ENCODE measurements at places on chromosomes 13 and 19.
A peak's percentile ranks its signal among the peaks of the same experiment; 100 is the strongest.

DNA sequence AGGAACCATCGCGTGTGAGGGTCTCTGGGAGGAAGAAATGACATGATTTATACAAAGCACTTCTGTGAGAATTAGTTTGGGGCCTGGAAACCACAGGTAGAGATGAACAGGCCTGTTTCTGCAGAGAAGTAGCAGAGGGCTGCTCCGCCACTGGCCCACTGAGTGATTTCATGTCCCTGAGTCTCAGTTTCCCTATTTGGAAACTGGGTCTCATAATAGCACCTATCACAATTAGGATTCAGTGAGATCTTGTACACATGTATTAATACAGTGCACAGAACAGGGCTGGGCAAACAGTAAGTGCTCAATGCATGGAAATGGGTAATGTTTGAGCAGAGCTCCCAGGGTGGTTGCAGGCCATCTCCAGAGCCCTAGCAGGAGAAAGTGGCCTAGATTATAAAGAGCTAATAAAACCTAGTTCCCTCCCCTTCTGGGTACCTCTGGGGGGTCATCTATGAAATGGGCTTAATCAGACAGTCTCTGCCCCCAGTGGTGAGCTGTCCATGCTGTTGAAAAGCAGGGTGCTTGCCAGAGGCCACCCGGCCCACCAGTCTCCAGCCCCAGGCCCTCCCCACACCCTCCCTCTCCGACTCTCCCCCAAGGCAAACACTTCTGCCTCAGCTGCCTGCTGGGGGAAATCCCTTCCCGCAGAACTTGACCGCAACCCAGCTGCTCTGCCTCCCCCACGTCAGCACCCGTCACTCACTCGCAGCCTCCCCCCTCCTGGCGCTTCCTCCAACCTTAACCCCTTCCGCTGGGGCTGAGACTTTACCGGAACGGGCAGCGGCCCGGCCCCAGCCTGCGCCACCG, 4.5 kb downstream of the BCL3 start:
- peak; percentile 93 for DNase-seq

GRCh38 chr19:51365211-51365964, 800 bp downstream of the ETFB start:
- DNase-seq = peak; percentile 34

GRCh38 chr19:18915639-18916038, 3.5 kb downstream of the COPE start:
- DNase-seq = peak; percentile 20

GRCh38 chr19:33631609-33631973, 9.8 kb downstream of the CHST8 start:
- no peak for DNase-seq

DNA sequence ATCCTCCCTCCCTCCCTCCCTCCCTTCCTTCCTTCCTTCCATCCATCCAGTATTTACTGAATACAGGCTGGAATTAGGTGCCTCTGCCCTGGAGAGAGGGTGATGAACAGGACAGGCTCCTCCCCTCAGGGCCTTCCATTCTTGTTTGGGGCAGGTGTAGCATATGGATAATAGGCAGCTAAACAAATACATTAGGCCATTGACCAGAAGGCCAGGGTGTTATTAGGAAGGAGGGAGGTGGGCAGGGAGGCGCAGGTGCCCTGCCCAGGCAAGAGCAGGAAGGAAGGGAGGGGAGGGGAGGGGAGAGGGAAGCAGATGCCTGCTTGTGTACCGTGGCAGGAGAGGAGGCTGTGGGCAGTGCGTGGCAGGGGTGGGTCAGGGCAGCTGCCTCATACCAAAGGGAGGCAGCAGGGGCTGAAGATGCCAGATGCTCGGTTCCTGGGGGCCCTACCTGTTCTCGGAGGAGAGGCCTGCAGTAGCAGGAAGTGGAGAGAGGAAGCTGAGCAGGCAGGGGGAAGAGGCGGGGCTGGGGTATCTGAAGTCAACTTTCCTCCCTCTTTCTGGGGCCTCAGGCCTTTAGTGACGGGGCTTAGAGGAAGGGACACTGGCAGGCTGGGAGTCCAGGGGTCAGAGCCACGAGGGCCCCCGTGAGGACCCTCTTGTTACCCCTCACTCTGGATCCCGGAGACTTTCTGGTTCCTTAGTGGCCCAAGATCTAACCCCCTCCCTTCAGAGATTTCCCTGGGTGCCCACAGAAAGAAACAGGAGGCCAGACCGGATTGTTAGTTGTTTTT, at the start of gene RINL:
RINL (minus strand) TSS at position 495 of the 794 bp plus-strand sequence. CDS start 1,533 bp downstream, outside the sequence.
- DNase-seq = no peak

DNA sequence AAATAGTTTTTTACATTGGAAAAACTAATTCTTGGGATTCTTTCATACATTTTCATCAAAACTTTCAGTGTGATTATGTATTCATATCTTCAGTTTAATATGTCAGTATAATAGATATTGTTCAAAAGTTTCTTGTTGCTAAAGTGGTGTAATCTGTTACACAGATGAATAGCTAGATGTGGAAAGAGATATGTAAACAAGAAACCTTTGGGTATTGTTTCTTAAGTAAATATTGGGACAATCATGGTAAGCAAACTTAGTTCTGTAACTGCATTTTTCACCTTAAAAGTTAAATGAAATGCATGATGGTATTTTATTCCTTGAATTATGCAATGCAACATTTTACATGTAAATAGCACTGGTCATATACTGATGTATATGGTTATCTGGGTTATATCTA, 12.2 kb downstream of the ABHD13 start:
- no peak for DNase-seq

GRCh38 chr19:28531979-28532378, 681.0 kb downstream of the UQCRFS1 start:
- no peak for DNase-seq

GRCh38 chr13:82206241-82206640, 1676.0 kb downstream of the SLITRK1 start:
- no peak for DNase-seq

GRCh38 chr13:100637796-100638195, 36.8 kb downstream of the TMTC4 start:
- DNase-seq = no peak

DNA sequence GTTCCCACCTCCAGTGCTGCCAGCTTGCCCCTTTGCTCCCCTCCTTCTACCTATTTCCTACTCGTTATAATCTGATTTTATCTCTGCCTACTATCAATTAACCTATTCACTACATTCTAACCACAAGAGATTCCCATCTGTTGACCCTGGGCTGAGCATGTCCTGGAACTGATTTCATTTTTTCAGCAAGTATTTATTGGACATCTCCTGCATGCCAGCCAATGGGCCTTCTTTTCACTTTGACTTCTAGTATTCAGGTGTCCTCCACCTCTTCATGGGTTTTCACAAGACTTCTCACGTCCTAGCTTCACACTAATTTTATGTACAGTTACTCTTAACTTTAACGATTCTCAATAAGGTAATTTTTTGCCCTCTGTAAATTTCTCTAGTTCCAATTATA, 282.7 kb upstream of the KLHL1 start:
- DNase-seq = no peak

GRCh38 chr19:45677351-45678230, 9.6 kb downstream of the GIPR start:
- peak; percentile 58 for DNase-seq

DNA sequence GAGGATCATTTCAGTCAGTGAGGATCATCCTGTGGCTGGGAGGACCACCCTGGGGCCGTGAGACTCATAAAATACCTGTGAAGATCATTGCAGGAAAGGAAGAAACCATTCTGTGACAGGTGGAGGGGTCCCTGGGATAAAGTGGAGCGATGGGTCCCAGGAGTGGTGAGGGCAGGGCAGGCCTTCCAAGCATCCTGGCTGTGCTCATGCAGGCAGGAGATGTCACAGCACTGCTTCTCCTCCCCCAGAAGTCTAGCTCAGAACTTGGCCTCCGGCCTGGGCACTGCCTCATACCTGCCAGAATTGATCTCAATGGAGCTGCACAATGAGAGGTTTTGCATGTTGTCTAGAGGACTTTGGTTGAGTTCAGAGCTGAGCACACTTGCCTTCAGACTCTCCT, 11.1 kb downstream of the KLK1 start:
- no peak for DNase-seq

GRCh38 chr13:62092536-62092935, 676.9 kb upstream of the PCDH20 start:
- no peak for DNase-seq

- DNase-seq = no peak
Observed at GRCh38 chr19:14000691-14001375, 5.3 kb downstream of the RFX1 start.
